Left ventricle myocardium inferior (tissue), 1 donor: ENCODE measurements at places on chromosomes 5 and 9. TPM values are rescaled to one million over a fixed set of nuclear protein-coding genes. Genes with fewer than 3 reads are reported as not detected.
A peak's percentile ranks its signal among the peaks of the same experiment; 100 is the strongest.

Gene NPDC1
- total RNA-seq = 63.9 TPM

Gene S100Z
- total RNA-seq = not detected

Gene SLC12A7
- 140 TPM for total RNA-seq

Gene IGIP
- total RNA-seq = 12.0 TPM

Gene SLIT3
- 22.7 TPM for total RNA-seq

DNA sequence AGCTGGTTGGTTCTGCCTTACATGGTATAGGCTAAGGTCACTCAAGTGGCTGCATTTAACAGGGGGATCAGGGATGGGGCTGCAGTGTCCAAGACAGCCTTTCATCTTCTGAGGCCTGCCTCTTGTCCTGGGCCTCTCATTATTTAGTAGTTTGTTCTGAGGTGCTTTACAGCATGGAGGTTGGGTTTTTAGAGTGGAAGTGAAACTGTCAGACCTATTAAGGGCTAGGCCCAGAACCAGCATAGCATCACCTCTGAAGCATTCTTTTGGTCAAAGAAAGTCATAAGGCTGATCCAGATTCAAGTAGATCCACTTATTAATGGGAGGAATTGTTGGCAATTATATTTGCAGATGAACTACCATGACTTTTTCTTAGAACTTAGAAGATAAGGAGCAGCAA is 146.0 kb upstream of the NMUR2 start:
- no peaks in the 10 kb centered on the region for H3K36me3 ChIP-seq
- DNase-seq = no peak
- H3K4me3 ChIP-seq = no peak overlapping the region
- no peak overlapping the region for H3K27ac ChIP-seq

DNA sequence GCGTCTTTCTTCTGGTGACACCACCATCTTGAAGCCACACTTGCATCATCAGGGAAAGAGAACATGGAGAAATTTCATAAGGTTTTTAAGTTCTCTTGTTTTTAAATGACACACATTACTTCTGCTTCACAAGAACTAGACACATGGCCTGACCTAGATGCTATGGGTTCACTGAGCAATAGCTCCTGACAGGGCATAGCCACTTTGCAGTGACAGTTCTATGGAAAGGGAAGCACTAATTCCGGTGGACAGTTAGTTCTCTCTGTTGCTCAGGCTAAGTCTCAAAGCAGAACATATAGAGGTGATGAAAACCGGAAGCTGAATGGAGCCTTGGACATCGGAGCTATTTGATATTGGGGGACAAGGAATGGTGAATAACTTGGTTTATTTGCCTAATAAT is 940.1 kb upstream of the WWC1 start:
- DNase-seq = no peak
- H3K36me3 ChIP-seq = no peaks in the 10 kb centered on the region
- H3K4me1 ChIP-seq = no peaks in the 10 kb centered on the region
- H3K27ac ChIP-seq = no peak overlapping the region
- H3K27me3 ChIP-seq = no peaks in the 10 kb centered on the region

GRCh38 chr9:107390279-107390678 is 99.3 kb downstream of the KLF4 start:
- H3K27ac ChIP-seq = peak overlapping the region; percentile 76
- no peak for DNase-seq
- no peaks in the 10 kb centered on the region for H3K36me3 ChIP-seq
- H3K4me3 ChIP-seq = no peak overlapping the region

- H3K27ac ChIP-seq = no peak overlapping the region
- H3K4me1 ChIP-seq = peaks cover 33% of the 10 kb centered on the region
- peaks cover 23% of the 10 kb centered on the region for H3K36me3 ChIP-seq
- no peaks in the 10 kb centered on the region for H3K27me3 ChIP-seq
Observed at GRCh38 chr9:130692321-130692720, 1.3 kb upstream of the EXOSC2 start.

DNA sequence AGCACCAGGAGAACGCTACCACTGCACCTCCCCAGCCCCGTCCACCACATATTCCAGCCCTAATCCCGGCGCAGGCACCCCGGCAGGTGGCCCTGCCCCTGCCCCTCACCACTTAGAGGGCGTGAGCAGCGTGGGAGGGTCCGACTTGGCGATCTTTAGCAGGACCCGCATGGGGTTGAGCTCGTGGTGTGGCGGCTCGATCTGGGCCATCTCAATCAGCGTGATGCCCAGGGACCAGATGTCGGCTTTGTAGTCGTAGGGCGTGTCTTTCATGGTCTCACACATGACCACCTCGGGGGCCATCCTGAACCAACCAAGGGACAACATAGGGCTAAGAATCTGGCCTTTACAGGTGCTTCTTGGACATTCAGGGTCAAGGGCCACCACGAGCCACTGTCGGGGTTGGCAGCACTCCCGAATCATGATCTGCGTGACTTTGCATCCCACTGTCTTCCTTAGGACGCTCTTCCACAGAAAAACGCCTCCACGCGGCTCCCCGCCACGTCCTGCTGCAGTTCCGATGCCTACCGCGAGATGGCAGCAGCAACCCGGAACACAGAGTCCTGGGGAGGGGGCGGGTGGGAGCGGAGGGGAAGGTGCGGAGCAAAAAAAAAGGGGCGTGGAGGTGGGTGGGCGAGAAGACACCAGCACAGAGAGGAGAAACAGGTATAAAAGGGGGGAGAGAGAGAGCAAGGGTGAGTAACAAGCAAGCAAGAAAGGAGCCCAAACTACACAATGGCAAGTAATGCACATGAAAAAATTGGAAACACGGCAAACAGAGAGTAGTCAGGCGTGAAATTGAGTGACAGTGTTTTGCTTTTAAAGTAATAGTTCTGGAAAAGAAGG is 81.3 kb downstream of the STK10 start:
- H3K4me1 ChIP-seq = peaks cover 69% of the 10 kb centered on the region
- DNase-seq = peak; percentile 62
- no peaks in the 10 kb centered on the region for H3K27me3 ChIP-seq
- peak overlapping the region; percentile 31 for H3K4me3 ChIP-seq
- no peak overlapping the region for H3K27ac ChIP-seq

DNA sequence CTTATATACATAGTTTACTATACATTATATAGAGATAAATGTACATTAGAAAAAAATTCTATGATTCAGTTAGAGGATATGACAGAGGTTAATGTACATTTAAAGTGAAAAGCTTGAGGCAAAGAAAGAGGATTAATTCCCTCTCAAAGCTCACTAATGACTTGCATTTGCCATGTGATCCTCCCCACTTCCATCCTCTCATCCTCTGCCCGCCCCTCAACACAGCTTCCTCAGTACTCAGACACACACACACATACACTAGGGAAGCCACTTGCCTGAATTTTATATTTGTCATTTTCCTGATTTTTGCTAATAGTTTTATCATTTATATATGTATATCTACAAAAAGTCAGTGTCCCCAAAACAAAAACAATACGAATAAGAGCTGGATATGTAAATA is 764.5 kb downstream of the EFNA5 start:
- no peak overlapping the region for H3K4me3 ChIP-seq

- peaks cover 26% of the 10 kb centered on the region for H3K4me1 ChIP-seq
- DNase-seq = no peak
- H3K27me3 ChIP-seq = no peaks in the 10 kb centered on the region
- H3K27ac ChIP-seq = no peak overlapping the region
- H3K4me3 ChIP-seq = no peak overlapping the region
Observed at GRCh38 chr5:168810641-168811040, 231.5 kb upstream of the PANK3 start.

DNA sequence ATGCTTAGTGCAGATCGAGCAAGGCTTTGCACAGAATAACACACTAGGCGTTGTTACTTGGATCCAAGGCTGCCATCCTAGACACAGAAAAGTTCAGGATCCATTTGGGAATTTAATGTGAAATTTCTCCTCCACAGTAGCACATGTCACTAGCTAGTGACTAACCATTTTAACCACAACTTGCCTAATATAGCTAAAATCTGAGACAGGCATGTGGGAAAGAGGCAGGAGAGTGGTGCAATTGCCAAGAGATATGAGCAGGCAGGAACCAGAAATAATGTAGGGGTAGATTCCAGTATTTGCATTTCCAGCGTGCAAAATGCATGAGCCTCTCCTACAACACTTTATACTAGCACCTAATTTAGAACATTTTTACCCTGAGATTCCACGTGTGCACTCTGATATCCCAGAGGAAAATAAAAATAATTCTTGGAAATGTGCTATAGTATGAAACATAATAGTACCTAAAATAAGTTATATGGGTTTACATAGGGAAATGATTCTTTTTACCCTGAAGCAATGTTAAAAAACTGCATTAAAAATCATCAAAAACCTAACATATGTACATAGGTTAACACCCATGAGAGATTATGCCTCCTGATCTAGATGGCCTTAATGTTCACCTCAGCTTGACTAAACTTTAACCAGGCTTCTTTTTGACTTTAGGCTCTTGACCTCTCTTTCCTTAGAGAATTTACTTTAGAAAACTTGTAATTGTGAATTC is 1230.6 kb upstream of the NUDT12 start:
- no peaks in the 10 kb centered on the region for H3K27me3 ChIP-seq
- DNase-seq = no peak
- no peaks in the 10 kb centered on the region for H3K36me3 ChIP-seq
- H3K4me3 ChIP-seq = no peak overlapping the region
- H3K4me1 ChIP-seq = no peaks in the 10 kb centered on the region
- H3K27ac ChIP-seq = no peak overlapping the region

DNA sequence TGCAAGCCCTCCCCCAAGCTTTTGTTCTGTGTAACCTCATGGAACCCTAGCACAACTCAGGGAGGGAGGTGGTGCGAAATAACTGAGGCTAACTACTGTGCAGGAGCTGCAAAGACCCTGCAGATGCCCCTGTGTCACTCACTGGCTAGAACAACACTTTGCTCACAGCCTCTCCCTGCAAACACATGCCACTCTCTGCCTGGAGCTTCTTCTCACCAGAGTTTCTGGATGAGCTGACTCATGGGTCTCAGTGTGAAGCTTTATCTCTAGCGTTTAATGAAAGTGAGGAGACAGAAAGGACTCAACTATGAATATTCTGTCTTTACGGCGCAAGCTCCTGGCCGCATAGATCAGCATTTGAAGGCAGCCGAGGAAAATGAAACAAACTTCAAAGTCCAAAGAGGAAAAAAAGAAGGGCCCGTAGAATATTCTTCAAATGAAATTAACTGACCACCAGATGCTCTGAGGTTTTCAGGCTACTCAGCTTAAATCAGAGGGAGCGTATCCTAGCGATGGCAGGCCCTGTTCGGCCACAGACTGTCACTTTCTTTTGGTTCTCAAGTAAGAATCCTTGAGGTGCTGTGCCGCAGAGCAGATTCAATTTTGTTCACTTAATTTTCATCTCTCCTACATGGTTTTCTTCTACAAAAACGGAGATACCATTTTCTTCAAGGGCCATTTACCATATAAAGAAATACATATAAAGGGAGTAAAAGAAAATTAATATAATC is 77.7 kb upstream of the TAS2R1 start:
- H3K4me3 ChIP-seq = no peak overlapping the region
- H3K27ac ChIP-seq = no peak overlapping the region
- H3K36me3 ChIP-seq = no peaks in the 10 kb centered on the region

DNA sequence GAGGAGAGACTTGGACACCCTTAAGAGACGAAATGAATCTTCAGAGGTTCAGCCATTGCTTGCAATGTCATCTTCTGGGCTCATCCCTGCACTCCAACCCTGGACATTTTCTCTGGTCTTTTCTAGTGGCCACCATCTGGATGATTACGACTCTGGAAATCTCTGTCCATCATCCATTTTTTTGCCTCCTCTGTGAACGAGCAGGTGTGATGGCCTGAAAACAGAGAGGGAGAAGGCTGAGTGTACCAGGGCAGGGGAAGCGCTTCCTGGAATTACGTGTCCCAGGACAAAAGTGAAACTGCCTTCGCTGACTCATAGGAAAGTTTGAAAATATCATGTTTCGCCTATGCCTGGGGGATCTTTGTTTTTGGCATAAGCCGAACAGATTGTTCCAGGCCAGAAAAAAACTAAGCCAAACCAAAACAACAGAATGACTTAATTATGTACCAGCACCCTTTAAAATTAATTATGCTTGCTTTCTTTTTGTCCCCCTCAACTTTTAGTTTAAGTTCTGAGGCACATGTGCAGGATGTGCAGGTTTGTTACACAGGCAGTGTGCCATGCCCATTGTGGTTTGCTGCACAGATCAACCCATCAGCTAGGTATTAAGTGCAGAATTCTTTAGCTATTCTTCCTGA is 31.9 kb downstream of the ANKRD33B start:
- peak overlapping the region; percentile 86 for H3K27ac ChIP-seq
- H3K4me1 ChIP-seq = peaks cover 58% of the 10 kb centered on the region
- peak overlapping the region; percentile 51 for H3K4me3 ChIP-seq
- H3K27me3 ChIP-seq = no peaks in the 10 kb centered on the region
- DNase-seq = no peak
- no peaks in the 10 kb centered on the region for H3K36me3 ChIP-seq

- H3K36me3 ChIP-seq = no peaks in the 10 kb centered on the region
- no peaks in the 10 kb centered on the region for H3K27me3 ChIP-seq
- H3K4me3 ChIP-seq = no peak overlapping the region
Observed at GRCh38 chr5:151093476-151093889, 12.6 kb upstream of the TNIP1 start.

DNA sequence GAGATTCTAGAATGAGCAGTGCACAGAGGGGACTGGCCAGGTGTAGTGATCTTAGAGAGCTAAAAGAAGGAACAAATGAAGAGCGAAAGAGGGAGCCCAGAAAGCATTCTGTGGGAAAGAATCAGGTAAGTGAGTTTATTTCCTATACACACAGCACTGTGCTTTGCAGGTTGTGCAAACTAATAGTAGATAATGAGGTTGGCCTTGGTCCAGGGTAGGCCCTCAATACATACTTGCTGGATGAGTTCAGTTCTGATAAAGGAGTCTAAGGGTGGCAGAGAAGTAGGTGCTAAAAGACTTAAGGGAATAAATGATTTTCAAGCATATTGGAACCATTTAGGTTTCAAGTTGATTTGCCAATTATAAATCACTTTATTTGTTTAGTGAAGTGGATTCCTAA is 122.0 kb downstream of the NPR3 start:
- H3K36me3 ChIP-seq = no peaks in the 10 kb centered on the region
- no peaks in the 10 kb centered on the region for H3K27me3 ChIP-seq
- H3K27ac ChIP-seq = no peak overlapping the region

- H3K36me3 ChIP-seq = no peaks in the 10 kb centered on the region
- DNase-seq = peak; percentile 83
- H3K27me3 ChIP-seq = peaks cover 6% of the 10 kb centered on the region
- H3K4me3 ChIP-seq = peak overlapping the region; percentile 14
Observed at GRCh38 chr5:151699071-151699901, 12.6 kb upstream of the SPARC start.

GRCh38 chr5:172932313-172933017 is 26.8 kb upstream of the RPL26L1 start:
- peaks cover 37% of the 10 kb centered on the region for H3K36me3 ChIP-seq
- no peaks in the 10 kb centered on the region for H3K27me3 ChIP-seq
- DNase-seq = peak; percentile 70
- H3K4me3 ChIP-seq = no peak overlapping the region
